Posterior vena cava (tissue), 2 donors: ENCODE measurements at places on chromosomes 13 and 19.

- peak; percentile 50 for DNase-seq
These were observed 35.2 kb downstream of the KCTD15 start for GRCh38 chr19:33831825-33832224.

- no peak for DNase-seq
These were observed 819.9 kb downstream of the OLFM4 start for GRCh38 chr13:53848366-53848961.

DNA sequence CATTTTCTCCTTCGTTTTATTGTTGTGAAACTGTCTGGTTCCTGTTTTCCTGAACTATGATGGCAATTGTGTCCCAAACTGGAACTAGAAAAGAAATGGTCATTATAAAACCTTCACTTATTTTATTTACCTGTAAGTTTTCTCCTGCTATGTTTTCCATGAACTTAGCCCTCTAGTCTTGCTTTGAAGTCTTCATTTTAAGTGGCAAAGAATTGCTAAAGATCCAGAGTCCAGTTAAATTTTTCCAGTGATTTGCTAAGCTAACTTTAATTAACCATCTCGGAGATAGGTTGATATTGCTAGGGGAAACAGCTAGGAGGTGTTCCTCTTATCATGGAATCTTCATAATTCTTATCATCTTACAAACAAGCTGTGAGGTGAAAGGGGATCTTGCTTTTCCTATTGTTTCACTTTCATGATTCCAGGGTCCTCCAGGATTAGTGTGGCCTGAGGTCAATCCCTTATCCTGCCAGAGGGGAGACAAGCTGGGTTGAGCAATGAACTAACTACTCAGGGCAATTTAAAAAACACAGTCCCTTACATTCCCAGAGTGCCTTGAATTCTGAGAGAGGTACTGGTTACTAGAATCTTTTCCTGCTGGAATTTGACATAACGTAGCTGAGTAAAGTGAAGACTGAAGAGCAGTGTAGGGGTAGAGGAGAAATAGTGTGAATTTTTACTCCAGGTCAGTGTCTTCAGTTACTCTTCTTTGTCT, 112.5 kb downstream of the ESD start:
- no peak for DNase-seq

GRCh38 chr13:102235689-102236088, 166.2 kb downstream of the FGF14 start:
- DNase-seq: no peak
